Foreskin keratinocyte (primary cell): ENCODE measurements at places on chromosomes 2 and 18. TPM values are rescaled to one million over a fixed set of nuclear protein-coding genes. Genes with fewer than 3 reads are reported as not detected.

Gene FEV
- not detected in 2 replicates for total RNA-seq

Gene RAX
- total RNA-seq, result not detected in 2 replicates

Gene ANKRD29
- total RNA-seq, result 5.6 and 7.7 TPM in 2 replicates

Gene ZDBF2
- total RNA-seq, result 4.0 and 5.2 TPM in 2 replicates

Gene PTPRM
- 8.4 and 17.9 TPM in 2 replicates for total RNA-seq

Gene NEU2
- not detected in 2 replicates for total RNA-seq

Gene RGPD3
- total RNA-seq, result 0.14 TPM in 2 replicates

Gene LRRTM4
- total RNA-seq, result not detected in 2 replicates

Gene AGXT
- not detected in 2 replicates for total RNA-seq

Gene SPC25
- 11.4 and 15.4 TPM in 2 replicates for total RNA-seq
